ENCODE measurements at places on chromosomes 5 and 9.

GRCh38 chr5:108898707-108899106, 151.0 kb downstream of the FER start:
- DNase-seq = no peak

GRCh38 chr9:87812375-87813118, 70.1 kb upstream of the SPATA31E1 start:
- DNase-seq = no peak

GRCh38 chr9:116494815-116495634, 192.1 kb upstream of the TRIM32 start:
- DNase-seq = no peak

GRCh38 chr5:178238711-178239592, 6.3 kb upstream of the PHYKPL start:
- no peak for DNase-seq

DNA sequence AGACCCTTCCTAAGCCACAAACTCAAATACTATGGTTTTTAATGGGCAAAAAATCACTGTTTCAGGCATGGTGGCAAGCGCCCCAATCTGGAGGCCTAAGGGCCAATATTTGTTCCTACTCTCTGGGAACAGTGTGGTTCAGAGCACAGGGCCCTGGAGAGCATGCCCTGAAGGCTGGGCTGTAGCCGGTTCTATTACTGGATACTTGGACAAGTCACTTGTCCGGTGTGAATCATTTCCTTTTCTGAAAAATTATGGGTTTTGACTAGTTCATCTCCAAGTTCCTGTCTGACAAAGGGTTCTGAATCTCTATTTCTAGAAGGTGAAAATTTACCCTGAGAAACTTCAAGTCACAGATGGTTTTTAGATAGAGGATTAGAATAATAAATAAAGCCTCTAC, 75.0 kb downstream of the OTULIN start:
- no peak for DNase-seq

DNA sequence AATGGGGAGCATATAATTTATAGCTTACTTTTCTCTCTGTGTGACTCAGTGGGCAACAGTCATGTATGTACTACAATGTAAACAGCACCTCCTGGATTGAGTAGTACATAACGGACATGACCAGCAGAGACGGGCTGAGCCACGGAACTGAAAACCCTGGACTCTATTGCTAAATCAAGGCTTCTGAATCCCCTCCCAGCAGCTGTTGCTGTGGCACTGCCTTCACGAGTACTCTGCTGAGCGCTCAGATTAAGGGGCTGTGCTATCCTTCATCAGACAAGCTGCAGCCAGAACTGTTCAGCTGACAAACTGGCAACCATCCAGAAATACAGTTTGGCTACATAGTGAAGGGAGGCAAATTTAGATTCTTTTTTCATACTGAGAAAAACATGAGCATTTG, 131.3 kb upstream of the CCDC180 start:
- DNase-seq = no peak

DNA sequence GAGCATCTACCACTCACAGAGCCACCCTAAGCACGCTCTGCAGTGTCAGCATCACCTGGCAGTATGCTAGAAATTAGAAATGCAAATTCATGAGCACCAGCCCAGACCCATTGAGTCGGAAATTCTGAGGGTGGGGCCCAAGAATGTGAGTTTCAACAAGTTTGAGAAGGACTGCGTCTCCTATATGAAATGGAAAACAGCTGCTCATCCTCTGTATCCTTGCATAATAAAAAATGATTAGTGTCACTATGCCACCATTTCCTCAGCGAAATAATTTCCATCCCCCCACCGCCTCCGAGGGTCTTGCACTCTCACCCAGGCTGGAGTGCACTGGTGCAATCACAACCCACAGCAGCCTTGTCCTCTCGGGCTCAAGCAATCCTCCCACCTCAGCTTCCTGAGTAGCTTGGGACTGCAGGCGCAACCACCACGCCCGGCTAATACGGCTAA, 1.3 kb upstream of the IQGAP2 start:
- no peak for DNase-seq

GRCh38 chr5:100693481-100693880, 158.3 kb downstream of the FAM174A start:
- DNase-seq = no peak

DNA sequence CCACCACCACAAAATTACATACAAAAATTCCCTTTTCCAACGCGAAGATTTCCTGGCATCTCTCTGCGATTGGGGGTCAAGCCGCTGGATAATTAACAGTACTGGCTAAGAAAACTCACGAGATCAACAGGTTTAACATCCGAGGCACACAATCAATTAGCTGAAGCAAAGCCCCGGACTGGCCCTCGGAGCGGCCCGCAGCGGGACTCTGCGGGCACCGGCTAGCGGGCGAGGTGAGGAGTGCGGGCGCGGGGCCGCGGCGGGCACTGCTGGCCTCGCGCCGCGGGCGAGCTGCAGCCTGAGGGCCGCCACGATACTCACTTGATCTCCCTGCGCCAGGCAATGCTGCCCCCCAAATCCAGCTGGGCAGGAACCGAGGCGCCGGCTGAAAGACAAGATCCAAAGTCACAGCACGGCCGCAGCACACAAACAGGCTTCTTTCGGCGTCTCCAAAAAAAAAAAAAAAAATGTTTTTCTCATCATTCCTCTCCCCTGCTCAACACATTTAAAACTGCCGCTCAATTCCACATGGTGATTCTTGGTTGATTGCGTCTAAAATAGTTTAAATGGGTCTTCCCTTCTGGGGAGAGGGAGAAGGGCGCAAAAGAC, 210.2 kb downstream of the MEF2C start:
- no peak for DNase-seq
